ENCODE measurements at places on chromosomes 7 and 10.

DNA sequence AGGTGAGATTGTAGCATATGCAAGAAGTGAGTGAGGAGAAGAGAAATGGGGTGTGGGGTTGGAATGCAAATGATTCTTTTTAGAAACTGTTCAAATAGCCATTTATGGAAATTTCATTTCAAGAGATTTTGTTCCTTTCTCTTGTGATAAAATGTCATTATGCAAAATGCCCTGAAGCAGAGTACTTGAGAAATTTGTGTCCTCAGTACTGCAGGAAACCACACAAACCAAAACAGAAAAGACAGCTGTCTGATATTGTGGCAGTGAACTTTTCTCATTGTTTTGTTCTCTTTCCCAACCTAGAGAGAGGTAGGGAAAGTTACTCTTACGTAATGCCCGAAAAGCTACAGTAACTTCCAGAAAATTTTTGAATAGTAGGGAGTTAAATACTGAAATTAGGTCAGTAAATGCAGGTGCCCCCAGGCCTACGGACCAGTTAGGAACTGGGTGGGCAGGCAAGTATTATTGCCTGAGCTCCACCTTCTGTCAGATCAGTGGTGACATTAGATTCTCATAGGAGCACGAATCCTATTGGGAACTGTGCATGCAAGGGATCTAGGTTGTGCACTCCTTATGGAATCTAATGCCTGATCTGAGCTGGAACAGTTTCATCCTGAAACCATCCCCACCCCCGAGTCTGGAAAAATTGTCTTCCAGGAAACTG lies 34.0 kb downstream of the DLD start:
- no peak for DNase-seq

- DNase-seq = no peak
These were observed 16.6 kb downstream of the BUD23 start for GRCh38 chr7:73700069-73700423.

DNA sequence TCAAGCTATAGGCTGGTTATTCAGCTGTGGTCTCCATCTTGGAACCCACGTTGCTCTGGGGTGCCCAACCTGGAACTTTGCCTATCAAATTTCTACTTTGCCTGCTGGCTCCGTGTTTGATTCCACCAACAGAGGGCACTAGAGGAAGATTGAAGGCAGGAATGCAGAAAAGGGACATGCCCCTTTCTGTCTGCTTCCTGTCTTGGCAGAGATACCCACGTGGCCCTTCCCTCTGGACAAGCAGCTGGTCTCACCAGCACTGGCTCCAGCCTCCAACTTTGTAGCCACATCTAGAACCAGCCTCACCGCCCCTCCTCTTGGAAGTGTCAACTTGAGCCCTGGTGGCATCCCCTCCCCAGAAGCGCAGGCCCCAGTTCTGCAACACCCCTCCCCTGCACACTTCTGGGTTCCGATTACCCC lies 52.1 kb upstream of the ZNF438 start:
- no peak for DNase-seq

- no peak for DNase-seq
These were observed 27.8 kb downstream of the MRC1 start for GRCh38 chr10:17836942-17837341.

- DNase-seq = peak; percentile 79
These were observed at the start of gene CH25H for GRCh38 chr10:89207181-89207800. CH25H (minus strand) TSS chr10:89207317; CDS start chr10:89207292, 25 bp downstream.

DNA sequence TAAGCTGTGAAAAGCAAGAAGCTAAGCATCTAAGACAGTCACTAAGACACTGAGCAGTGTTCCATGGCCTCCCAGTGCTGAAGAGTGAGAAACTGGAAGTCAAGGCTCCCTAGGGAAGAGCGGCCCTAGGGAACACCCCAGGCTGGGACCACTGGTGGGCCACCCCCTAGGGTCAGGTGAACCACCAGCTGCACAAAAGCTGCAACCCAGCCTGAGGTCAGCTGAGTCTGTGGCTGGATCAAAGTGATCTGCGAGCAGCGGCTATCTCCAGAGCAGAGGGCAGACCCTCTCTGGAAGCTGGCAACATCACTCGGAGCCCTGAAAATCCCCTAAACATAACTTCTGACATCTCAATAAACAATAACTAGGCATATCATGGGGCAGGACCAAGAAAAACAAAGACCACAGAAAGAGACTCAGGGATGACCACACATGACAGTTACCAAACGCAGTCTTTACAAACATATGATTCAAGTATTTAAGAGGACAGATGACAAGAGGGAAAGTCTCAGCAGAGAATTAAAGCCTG lies 125.8 kb downstream of the DLG5 start:
- no peak for DNase-seq

Measured in brain (organoid and tissue), 16 donors.